Anterior cingulate cortex (tissue), 58 donors: ENCODE measurements at places on chromosomes 11 and 22.

DNA sequence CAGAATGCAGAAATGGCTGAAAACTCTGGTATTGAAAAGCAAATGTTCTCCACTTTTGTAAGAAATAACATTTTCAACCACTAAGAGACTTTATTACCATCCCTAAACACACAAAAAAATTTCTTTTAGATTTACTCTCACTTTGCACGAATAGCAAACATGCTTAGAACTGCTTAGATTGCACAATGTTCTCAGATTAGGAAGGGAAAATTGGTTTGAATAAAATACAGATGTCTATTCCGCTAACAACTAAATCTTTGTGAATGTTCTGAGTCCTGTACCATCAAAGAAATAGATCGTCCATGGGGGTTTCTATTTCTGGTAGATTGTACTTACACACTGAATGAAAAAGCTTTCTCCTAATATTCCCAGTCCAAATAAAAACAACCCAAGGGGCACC, 40.1 kb downstream of the BDNF start:
- no peak for DNase-seq

- no peak for DNase-seq
Observed at GRCh38 chr11:126969865-126970479, 30.6 kb downstream of the KIRREL3 start.

DNA sequence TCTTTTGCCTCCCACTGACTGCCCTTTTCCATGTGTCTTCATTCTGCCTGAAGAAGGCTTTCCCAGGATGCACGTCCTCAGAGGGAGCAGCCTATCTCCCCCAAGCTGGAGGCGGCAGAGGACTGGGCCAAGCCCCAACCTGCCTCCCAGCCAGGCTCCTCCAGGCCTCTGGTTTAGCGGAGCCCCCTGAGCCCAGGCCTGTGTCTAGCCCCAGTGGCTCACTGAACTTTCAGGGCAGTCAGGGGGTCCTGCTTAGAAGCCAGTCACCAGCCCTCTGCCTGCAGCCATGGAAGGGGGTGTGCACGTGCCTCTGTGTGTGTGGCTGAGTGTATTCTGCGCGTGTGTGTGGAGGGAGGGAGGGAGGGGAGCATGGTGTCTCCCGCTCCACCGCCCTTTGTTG, 10.4 kb upstream of the GRK2 start:
- DNase-seq, result no peak

- no peak for DNase-seq
Observed at GRCh38 chr22:46731246-46732040, 6.6 kb downstream of the CERK start.

- no peak for DNase-seq
Observed at GRCh38 chr11:1838077-1838425, 730 bp upstream of the TNNI2 start.

GRCh38 chr11:102757823-102758549, 22.4 kb downstream of the MMP10 start:
- no peak for DNase-seq
